Calu3 (cell line): ENCODE measurements at places on chromosomes 1 and 21. TPM values are rescaled to one million over a fixed set of nuclear protein-coding genes. Genes with fewer than 3 reads are reported as not detected.

GRCh38 chr21:38864964-38865363 is 59.2 kb downstream of the ETS2 start:
- no peak for DNase-seq
- H3K4me3 ChIP-seq = no peak overlapping the region
- H3K27me3 ChIP-seq = no peaks in the 10 kb centered on the region
- no peaks in the 10 kb centered on the region for H3K4me1 ChIP-seq
- H3K36me3 ChIP-seq = no peaks in the 10 kb centered on the region
- no peak overlapping the region for H3K27ac ChIP-seq

- H3K27ac ChIP-seq = no peak overlapping the region
- peaks cover 8% of the 10 kb centered on the region for H3K27me3 ChIP-seq
- H3K4me1 ChIP-seq = peaks cover 9% of the 10 kb centered on the region
- no peak for DNase-seq
- H3K36me3 ChIP-seq = no peaks in the 10 kb centered on the region
Measured at GRCh38 chr1:94119796-94120569, 965 bp downstream of the ABCA4 start.

GRCh38 chr1:113874012-113874879 is 2.7 kb upstream of the PTPN22 start:
- H3K4me1 ChIP-seq = peaks cover 28% of the 10 kb centered on the region
- peak overlapping the region; percentile 7 for H3K27ac ChIP-seq
- H3K27me3 ChIP-seq = no peaks in the 10 kb centered on the region
- no peaks in the 10 kb centered on the region for H3K36me3 ChIP-seq
- H3K4me3 ChIP-seq = no peak overlapping the region

GRCh38 chr1:225412803-225413351 is 15.0 kb downstream of the LBR start:
- no peak overlapping the region for H3K27ac ChIP-seq
- no peaks in the 10 kb centered on the region for H3K27me3 ChIP-seq
- H3K36me3 ChIP-seq = peaks cover 74% of the 10 kb centered on the region
- H3K4me3 ChIP-seq = no peak overlapping the region

The ST6GALNAC5 gene
- total RNA-seq = 1.3 and 2.0 TPM in 2 replicates

The UTS2 gene
- not detected in 2 replicates for total RNA-seq

DNA sequence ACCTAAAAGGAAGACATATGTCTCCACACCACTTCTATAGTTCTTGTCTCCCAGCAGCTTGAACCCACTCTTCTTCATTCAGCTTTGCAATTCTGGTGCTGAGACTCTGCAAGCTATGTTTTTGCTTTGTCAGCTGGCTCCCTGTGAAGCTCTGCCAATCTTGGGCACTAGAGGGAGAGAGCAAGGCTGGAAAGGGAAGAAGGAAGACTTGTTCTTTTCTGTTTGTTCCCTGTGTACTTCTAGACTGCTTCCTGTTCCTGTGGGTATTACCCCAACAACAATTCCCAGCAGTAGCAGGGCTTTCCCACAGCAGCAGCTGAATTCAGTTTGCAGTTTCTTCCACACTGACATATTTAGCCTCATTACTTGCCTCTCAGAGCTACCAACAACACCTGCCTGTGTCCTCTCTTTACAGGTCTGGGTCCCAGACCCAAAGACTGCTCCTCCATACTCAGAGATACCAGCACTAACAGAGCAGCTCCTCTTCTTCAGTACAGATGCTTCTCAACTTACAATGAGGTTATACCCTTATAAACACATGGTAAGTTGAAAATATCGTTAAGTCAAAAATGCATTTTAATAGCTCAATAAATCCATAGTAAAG is 275.2 kb upstream of the NEGR1 start:
- no peak overlapping the region for H3K27ac ChIP-seq
- no peak overlapping the region for H3K4me3 ChIP-seq
- DNase-seq = peak; percentile 36

DNA sequence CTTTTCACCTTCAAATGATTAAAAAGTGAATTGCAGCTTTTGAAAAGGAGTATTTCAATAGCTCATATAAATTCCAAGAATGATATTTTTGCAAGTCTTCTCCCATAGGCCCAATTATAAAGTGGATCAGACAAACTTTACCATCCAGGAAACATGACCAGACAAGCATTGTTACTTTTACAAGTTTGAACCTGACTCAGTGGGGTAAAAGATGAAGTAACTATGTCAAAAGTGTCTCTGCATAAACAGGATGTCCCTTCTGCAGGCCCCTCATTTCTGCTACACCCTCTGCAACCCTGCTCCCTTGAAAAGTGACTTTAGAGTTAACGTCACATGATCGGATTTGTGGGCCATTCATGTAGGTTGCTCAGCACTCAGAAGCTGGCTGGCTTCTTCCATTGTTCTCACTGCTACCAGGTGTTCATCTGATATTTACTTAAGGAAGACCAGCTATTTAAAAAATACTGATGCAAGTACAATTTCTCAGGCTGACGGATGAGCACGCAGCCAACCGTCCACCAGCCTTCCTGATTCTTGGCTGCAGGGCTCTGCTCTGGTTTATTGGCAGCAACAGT is 32.3 kb downstream of the URB1 start:
- no peaks in the 10 kb centered on the region for H3K4me1 ChIP-seq
- peaks cover 20% of the 10 kb centered on the region for H3K36me3 ChIP-seq
- no peak for DNase-seq
- H3K27ac ChIP-seq = no peak overlapping the region
- H3K4me3 ChIP-seq = no peak overlapping the region
- H3K27me3 ChIP-seq = no peaks in the 10 kb centered on the region

GRCh38 chr1:185808631-185809030 is 74.4 kb downstream of the HMCN1 start:
- H3K27me3 ChIP-seq = no peaks in the 10 kb centered on the region
- no peaks in the 10 kb centered on the region for H3K36me3 ChIP-seq
- H3K4me1 ChIP-seq = no peaks in the 10 kb centered on the region
- H3K27ac ChIP-seq = no peak overlapping the region

The RGS21 gene
- total RNA-seq = not detected in 2 replicates
